ENCODE measurements at places on chromosomes 6 and 20.

- DNase-seq: no peak
Observed at GRCh38 chr20:36206068-36206467, 30.2 kb upstream of the AAR2 start.

DNA sequence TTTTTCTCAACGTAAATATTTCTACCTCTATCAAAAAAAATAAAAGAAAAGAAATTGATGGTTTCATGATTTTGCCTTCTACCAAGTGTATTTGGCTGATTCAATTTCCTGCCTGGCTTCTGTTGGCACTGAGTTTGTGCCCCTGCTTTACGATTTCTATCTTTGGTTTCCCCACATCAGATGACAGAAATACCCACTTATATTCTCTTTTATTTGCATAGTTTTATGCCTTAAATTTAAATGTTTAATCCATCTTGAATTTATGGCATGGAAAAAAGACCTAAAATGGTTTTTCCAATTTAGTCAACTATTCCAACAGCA lies 34.3 kb downstream of the RNF24 start:
- DNase-seq: no peak

GRCh38 chr6:64034910-64035655 lies 399.5 kb downstream of the PHF3 start:
- DNase-seq: no peak

- no peak for DNase-seq
Observed at GRCh38 chr20:58088625-58089024, 139.8 kb downstream of the ANKRD60 start.

DNA sequence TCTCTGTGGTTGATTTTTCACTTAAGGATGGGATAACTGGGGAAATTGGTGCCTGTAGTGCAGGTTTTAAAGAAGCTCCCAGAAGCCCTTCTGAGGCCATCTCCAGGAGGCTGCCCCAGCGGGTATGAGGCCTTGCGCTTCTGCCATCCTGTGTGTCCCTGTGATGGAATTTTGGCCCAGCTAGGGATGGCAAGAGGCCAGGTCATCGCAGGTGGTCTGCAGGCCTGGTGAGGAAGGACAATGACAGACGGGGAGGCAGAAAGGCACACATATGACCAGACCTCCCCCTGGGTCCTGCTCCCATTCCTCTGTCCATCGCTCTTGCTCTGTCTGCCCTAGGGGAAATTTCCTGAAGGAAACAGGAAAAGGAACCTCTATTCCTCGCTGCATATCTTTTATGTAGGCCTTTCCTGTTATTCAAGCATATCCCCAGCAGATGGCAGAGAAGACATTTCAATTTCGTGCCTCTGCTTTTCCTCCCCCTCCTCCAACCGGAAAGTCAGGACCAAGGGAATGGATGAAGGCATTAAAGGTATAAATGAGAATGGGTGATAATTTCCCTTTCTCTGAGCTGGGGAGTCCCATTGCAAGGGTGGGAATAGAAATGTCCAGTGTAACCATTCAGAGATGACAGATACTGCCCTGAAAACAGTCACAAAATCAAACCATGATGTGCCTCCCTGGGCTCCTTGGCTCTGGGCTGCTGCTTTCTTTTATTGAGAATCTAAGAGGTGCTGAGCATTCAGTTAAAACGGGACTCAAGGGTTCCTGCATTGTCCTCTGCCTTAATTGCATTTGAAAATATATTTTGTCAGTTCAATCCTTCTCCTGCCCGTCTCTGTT lies 17.6 kb upstream of the HLA-F start:
- no peak for DNase-seq

- no peak for DNase-seq
Observed at GRCh38 chr6:143562143-143562542, 50.6 kb upstream of the FUCA2 start.

DNA sequence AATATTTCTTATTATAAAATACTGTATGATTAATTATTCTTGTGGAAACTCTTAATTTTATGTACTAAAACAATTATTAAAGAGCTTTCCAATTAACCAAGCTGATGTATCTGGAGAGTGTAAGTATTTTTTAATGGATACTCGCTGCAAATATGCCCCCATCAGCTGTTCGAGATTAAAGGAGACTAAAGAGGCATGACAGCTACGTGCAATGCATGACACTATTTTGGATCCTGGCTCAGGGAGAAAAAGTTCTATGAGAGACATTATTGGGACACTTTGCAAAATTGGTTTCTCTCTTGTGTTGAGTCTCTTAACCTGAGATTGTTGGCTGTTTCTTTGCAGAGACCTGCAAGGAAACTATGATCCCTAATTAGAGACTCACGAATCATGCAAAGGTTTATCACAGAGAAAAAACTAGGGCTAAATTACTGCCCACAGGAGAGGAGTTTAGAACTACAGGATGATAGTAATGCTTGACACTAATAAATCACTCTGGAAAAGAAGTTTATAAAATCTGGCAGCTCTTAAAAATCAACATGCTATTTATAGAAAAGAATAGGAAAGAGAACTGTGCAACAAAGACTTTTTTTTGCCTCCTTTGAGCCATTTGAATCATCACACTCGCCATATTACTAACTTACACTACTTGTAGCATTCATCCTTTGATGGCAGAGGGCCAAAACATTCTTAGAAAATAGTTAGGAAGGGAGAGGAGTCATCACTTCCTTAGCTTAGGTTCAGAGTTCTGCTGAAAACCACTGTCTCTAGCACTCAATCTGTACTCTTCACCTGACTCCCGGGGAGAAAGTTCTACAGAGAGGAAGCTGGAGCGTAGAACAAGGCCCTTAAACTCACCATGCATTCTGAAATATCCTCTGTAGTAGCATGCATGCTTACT lies 25.3 kb downstream of the NRN1 start:
- no peak for DNase-seq

DNA sequence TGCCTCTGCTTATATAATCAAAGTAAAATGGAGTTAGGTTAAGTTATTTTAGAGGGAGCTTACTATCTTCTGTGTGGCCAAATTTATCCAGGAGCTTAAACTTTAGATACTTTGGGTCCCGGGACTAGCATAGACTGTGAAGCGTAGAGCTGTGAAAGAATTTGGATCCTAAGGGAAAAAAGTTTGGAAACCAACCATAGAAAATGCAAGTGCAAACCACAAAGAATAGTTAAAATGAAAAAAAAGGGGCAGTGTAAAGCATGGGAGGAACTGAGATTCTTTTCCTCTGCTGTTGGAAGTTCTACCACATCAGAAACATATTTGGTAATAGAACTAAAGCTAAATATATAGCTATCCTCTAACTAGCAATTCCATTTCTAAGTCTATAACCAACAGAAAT lies 232.2 kb upstream of the FLRT3 start:
- no peak for DNase-seq

DNA sequence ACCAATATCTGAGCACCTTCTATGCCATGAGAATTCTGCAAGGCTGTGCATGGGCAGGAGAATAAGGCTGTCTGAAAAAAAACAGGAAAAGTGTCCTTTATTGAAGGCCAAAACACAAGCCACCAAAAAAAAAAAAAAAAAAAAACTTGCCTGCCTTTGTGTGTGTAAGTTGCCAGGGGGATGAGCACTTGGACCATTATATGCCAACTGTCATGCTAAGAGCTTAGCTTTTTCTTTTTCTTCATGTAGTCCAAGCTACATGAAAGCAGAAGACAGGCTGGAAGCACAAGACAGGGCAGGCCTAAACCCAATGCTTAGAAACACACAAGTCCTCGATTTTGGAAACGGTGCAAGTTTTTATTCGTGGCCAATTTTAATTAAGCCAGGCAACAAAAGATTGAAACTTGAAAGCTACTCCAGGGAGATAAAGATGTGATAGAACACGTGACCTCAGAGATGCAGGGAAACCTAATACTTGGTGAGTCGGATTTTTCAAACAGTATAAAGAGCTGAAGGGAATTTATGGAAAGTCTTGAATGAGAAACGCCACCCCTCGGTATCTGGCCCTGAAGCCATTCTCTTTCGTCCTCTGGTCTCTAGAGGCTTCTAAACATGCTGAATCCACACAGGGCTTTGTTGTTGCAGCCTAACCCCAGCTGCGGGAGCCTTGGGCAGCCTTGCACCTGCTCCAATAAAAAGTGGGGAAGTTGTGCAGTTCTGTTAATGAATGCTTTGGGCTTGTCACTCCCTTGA lies 8.6 kb downstream of the BMP7 start:
- DNase-seq: no peak

- DNase-seq: no peak
Observed at GRCh38 chr20:54355631-54356280, 119.6 kb upstream of the DOK5 start.

- DNase-seq: peak; percentile 63
Observed at GRCh38 chr6:73519926-73520687, 725 bp downstream of the EEF1A1 start.

DNA sequence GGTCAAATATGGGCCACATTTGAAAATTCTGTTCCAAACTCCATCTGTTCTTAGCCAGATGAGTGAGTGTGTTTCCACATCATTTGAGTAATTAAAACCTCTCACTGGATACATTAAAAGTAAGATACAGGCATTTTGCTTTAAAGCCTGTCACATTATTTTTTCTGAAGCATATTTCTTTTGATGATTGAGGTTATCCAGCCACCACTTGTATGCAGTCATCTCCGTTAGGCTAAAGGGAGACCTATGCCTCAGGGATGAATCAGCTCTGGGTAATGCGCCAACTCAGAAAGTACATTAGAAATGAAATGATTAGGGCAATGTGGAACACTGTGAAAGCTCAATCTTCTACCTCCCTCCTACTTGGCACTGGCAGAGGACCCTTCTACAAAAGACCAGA lies 90.7 kb downstream of the SNAP25 start:
- no peak for DNase-seq

DNA sequence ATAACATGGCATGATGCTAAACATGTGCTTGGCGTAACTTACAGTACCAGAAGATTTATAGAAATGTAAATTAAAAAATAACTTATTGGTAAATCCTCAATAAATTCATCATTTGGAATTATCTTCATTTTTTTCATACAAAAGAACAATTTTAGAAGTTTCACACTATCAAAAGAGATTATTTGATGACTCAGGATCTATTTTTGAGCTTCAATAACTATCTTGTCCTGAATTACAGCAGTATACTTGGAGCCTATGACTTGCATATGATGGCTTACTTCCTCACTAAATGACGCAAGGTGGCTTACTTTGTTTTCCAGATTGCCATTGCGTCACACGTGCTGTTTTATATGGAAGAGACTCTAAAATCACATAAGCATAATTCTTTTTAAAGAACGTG lies 49.2 kb downstream of the KHDRBS2 start:
- no peak for DNase-seq

DNA sequence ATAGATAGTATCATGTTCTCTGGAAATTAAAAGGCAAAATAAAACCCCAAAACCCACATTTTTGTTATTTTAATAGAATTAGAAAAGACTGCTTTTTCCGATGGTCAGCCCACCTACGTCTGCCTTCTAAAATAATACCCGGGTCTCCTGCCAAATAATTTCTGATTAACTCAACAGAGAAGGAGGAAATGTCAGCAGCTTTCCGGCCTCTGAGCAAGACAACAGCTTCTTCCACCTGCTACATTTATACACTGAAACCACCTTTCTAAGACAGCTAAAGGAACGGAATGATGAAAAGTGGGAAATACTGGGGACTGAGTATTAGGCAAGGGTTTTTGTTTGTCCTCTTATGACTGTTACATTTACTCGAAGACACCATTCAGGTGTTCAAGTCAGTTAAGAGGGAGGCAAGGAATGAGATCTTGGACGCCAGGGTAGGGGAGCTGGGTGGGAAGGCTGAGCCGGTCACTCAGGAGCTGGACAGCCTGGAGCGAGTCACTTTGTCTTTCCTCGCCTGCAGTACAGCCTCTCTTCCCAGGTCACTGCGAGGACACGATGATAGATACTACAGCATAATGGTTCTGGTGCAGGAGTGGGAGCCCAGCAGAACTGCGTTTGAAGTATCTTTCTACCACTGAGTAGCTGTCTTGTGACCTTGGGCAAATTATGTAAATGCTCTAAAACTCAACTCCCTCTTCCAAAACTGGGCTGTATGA lies 96.3 kb upstream of the QKI start:
- no peak for DNase-seq

DNA sequence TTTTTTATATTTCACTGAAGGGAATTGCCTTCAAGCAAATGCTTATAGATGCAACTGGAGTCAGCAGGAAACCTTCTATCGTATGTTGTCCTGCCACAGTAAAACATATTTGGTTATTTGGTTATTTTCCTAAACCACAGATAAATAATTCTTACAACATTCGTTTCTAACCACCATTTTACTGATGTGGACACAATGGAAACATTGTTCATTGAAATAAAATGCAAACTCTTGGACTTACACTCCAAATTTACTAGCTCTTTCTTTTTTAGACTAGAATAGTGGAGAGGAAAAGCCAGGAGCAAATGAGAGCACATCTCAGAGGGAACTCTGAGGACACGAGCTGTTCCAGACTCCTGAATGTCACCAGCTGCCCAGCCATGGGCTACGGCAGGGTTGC lies 114.8 kb downstream of the RPS12 start:
- DNase-seq: no peak

DNA sequence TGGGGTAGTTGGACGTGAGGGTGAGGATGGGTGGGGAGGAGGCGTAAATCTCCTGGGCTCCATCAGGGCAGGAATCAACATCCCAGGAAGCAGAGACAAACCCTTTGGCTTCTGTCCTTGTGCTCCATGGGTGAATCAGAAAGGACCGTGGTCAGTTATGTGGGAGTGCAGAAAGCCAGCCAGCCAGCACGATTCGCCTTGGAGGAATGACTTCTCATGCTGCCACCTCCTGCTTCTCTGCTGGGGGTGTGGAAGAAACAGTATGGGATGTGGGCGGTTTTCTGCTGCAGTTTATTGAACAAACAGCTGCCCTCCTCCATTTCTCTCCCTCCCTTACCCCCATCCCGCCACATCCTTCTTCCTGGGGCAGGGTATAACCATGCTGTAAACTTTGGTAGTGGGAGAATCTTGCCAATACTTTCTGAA lies 214.5 kb downstream of the SOX4 start:
- DNase-seq: no peak

DNA sequence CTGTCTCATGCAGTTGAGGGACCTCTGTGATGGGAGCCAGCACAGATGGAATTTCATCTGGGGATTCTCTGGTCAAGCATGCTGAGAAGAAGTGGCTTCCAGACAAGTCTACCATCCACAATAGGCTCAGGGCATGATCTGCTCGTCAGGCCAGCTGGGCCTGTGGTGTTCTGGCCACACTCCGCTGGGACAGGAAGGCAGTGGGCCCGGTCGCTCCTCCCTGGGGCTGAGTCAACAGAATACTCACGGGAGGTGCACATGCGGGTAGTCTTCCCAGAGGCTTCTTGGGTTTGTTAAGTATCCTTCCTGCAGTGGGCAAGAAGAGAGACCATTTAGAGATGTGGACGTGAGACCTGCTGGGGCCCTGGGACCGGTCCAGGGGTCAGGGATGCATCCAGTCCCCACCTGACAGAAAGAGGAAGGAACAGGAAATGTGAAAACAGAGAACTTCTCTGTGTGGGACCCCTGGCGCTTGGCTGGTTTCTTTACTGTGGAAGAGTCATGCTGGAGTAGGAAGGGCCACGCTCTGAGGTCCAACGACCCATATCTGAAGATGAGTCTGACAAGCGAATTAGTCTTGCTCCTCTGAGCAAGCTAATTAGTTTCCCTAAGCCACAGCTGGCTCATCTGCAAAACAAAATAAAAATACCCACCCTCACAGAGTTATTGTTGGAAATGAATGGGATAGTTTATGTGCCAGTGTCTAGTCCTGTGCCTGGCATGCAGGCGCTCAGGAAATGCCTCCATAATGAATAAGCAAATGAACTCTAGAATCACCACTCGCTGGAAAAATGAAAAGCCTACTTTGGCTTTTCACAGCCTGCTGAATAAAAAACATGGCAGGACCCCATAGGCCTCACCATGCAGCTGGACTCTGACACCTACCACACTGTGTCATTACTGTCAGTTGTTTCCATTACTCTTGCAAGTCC lies 67.3 kb downstream of the TRAM2 start:
- DNase-seq: no peak

All from stimulated activated CD8-positive, alpha-beta memory T cell treated with anti-CD3 and anti-CD28 coated beads, Interleukin-4, amount 100 ng/mL, for 4 hours (primary cell).